ENCODE measurements at places on chromosomes 3 and 15.

DNA sequence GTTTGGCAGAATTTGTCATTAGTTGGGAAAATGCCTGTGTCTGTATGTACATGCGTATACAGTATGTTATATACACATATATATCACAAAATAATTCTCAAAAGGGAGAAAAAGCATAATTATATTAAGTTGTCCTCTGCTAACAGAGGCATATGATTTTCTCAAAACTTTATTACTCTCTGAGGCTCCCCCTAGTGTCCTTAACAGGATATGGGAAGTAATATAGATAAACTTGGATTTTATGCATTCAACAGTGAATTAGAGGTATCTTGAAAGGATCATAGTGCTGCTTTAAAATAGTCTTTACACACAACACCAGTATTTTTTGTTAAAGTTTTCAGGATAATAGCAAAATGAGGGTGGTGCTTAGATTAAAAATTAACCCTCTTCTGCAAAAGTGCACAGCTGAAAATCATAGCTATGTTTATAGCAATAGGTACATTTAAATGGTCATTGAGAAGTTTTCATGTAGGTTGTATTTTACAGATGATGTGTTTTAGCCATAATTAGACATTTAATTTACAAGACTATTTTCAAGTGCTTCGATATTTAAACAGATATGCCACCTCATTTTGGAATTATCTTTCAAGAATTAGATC, 454.0 kb upstream of the ROBO2 start:
- no peak for DNase-seq

GRCh38 chr15:57866149-57866736, 159.7 kb downstream of the POLR2M start:
- DNase-seq = no peak

DNA sequence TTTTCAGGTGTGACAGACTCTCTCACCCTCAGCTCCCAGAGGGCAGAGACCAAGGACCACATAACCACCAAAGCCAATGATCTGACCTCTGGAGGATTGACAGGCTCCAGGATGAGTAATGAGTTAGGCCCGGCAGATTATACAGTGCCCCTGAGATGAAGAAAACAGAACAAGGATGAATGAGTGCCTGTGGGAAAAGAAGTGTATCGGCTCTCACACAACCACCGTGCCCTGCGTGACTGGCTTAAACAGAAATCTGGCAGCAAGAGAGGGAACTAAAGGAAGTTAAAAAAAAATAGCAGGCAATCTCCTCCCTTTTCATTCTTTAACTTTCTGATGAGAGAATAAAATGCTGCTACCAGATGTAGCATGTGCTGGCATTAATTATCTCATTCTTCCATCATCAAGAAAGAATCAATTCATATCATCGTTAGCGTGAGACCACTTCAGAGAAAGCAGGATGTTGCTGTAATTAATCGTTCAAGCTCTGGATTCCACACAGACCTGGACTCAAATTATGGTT, 227.5 kb upstream of the COL8A1 start:
- no peak for DNase-seq

- no peak for DNase-seq
Measured at GRCh38 chr3:71208211-71209095, 375.1 kb downstream of the FOXP1 start.

GRCh38 chr3:180934638-180935037, 22.2 kb downstream of the FXR1 start:
- DNase-seq = no peak

DNA sequence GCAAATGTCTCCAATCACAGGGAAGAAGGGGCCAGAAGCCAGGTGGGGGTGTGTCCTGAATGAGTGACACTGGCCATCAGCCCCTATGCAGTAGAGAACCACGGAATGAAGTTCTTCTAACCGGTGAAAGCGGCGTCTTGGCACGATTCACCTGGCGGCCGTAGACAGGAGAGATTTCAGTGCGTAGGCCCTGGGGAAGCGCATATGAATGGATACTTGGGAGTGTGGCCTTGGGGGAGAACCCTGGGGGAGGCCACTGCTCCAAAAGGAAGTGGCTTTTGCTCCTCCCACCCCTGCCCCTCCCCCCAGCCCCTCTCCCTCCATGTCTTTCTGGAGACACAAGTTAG, 43.6 kb downstream of the RBPMS2 start:
- no peak for DNase-seq

GRCh38 chr3:20905210-20905805, 719.3 kb upstream of the SGO1 start:
- DNase-seq = no peak

- DNase-seq = no peak
Measured at GRCh38 chr15:83243634-83244033, 36.0 kb upstream of the HDGFL3 start.

GRCh38 chr15:62625429-62626033, 417.0 kb upstream of the TPM1 start:
- DNase-seq = no peak

GRCh38 chr3:183372911-183373310, 55.5 kb downstream of the MCF2L2 start:
- DNase-seq = no peak

GRCh38 chr3:153897025-153897723, 224.0 kb upstream of the ARHGEF26 start:
- DNase-seq = no peak

GRCh38 chr3:180184816-180185215, 148.1 kb upstream of the PEX5L start:
- DNase-seq = no peak

DNA sequence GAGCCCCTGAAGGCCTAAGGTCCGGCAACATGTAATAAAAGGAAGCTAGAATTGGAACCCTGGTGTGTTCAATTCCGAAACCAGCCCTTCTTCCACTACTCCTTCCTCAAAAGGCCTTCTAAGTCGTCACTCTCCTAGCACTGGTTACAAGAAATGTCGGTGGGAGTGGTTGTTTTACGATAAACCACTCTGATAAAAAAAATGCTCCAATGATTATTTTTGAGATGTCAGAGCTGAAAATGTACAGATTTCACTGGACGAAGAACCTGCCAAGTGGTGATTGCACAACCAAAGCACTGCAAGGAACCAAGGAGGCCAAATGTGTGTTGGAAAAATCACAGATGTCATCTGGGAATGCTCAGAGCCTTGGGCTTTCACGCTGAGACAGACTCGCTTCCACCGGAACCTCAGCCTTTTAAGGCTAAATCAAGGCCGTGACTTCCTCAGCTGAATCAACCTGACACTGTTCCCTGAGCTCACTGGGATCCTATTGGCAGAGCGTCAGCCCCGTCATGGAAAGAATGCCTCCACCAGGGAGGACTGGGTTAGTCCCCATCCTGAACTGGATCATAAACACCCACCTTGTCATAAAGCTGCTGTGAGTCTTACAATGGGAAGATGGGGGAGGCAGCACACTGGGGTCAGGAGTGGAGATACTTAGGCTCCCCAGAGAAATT, 108.1 kb upstream of the THBS1 start:
- DNase-seq = no peak

DNA sequence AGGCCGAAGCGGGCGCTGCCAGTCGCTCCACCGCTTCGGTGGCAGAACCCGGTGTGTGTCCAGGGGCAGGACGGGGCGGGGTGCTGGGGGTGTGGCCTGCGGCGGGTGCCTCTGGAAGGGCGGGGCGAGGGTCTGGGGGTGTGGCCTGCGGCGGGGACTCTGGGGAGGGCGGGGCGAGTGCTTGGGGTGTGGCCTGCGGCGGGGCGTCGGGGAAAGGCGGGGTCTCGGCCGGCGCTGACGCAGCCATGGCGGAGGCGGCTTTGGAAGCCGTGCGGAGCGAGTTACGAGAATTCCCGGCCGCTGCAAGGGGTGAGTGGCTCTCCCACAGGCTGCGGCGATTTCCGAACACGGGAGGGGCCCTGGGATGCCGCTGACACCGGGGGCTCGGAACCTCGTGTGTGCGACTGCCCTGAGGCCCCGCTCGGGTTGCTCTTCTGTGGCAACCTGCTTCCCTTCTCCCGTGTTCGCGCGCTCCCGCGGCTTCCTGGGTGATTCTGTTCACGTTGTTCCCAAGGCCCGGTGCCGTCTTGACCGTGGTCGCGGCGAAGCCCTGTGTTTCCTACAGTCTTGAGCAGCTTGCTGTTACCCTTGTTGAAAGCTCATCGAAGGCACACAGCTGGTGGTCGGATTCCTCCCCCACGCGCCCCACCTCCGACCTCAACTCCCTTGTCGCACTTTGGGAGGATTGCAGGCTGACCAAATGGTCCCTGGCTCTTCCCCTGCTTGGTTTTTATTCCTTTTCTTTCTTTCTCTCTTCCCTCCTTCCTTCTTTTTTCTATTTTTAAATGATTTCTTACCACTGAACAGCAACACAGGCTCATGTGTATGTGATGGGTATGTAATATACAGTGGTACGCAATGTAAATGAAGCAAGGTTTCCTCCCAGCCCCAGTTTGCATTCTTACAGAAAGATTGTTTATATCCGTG, at the start of gene JMJD7:
JMJD7 (plus strand) TSS at position 213 of the 927 bp plus-strand sequence; CDS start at position 246, 33 bp downstream.
- peak; percentile 81 for DNase-seq

DNA sequence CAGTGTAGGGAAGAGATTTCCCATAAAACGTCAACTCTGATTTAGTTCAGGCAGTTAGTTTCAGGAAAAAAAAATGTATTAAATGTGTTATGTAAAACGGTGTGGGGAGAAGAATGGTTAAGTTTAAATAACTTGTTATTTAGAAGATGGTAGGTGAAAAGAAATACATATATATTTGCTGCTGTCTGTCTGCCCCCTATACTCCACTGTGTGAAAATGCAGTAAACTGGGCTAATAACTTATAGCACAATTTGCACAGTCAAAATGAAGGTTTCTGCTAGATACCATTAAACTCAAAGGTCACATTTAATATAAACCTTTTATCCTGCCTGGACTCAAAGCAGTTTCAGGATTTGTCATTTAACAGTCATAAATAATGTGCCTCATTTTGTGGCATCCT, 515.0 kb downstream of the FGF12 start:
- no peak for DNase-seq

- DNase-seq = no peak
Measured at GRCh38 chr3:150503402-150504099, 42.7 kb downstream of the SERP1 start.

GRCh38 chr3:72298201-72299152, 513.5 kb upstream of the PROK2 start:
- no peak for DNase-seq

DNA sequence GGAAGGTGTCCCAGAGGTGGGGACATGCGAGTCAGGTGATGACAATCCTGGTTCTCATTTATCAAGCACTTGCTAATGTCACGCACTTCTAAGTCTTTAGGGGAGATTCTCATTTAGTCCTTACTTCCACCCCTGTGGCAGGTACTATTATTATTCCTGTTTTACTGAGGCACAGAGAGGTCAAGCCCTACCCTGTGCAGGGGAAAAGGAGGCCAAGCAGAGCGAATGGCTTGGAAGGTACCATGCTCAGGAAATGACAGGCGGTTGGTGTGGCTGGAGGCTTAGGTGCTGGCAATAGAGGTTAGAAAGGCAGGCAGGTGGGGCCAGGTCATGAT, 268.9 kb downstream of the UACA start:
- DNase-seq = no peak

DNA sequence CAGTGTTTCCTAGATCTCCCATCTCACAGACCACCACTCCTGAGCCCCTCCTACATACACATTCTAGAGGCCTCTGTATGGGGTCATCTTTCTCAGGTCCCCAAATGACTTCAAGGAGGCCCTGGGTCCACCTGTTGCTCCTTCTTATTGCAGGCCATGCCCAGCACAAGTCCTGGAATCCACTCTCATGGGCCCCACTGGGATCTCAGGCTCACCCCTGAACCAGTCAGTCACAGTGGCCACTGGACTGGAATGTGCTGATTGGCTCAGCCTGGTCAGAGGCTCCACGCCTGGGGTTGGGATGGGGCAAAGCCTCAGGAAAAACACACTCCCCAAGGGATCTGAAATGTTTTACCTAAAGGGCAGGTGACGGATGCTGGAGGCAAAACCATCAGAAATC, 55.7 kb downstream of the SPSB4 start:
- no peak for DNase-seq

GRCh38 chr3:47949979-47950378, 66.2 kb downstream of the MAP4 start:
- DNase-seq = no peak

- DNase-seq = no peak
Measured at GRCh38 chr3:138567403-138567802, 26.7 kb downstream of the CEP70 start.

- DNase-seq = peak; percentile 45
Measured at GRCh38 chr3:13414040-13414729, 5.9 kb downstream of the NUP210 start.

DNA sequence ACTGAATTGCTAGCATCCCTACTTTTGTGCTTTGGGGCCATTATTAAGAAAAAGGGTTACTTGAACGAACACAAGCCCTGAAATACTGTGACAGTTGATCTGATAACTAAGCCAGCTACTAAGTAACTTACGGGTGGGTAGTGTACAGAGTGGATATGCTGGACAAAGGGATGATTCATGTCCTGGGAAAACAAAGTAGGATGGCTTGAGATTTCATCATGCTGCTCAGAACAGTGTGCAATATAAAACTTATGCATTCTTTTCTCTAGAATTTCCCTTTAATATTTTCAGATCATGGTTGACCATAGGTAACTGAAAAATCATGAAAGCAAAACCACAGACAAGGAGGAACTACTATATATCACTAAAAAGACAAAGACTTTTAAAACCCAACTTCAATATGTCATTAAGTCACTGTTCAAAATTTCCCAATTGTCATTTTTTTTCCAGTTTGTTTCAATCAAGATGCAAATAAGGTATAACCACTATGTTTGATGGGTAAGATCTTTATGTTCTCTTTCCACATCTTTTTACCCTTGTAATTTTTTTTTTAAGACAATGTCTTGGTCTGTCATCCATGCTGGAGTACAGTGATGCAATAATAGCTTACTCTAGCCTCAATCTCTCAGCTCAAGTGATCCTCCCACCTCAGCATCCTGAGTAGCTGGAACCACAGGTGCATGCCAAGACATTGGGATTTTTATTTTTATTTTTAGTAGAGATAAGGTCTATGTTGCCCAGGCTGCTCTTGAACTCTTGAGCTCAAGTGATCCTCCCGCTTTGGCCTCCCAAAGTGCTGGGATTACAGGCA, 67.7 kb downstream of the IFT80 start:
- no peak for DNase-seq

DNA sequence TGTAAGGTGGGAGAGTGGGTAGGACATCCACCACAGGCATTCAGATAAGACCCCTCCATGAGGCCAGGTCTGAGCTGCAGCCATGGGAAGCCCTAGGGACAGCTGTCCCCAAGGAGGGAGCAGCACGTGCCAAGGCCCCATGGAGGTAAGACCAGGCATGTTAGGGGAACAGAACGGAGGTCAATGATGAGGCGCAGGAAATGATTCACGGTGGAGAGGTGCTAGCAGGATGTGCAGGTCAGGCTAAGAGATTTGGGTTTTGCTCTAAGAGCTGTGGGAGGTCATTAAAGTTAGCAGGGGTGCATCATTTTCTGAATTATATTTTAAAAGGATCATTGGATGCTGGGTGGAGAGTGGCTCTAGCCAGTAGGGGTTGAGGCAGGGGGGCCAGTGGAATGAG, 66.4 kb upstream of the SNRPA1 start:
- DNase-seq = no peak

GRCh38 chr3:186097663-186098451, 11.0 kb downstream of the ETV5 start:
- no peak for DNase-seq

DNA sequence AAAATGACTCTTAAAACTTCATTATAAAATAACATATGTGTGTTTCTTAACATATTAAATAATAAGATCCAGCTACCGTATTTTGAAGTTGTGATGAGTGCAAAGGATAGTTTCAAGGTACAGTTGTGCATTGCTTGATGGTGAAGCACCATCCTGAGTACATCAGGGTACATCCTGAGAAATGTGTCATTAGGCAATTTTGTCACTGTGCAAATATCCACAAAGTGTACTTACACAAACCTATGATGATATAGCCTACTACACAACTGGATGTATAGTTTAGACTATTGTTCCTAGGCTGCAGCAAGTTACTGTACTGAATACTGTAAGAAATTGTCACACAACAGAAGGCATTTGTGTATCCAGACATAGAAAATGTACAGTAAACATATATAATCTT, 20.8 kb upstream of the TM4SF1 start:
- DNase-seq = no peak

Measured in activated CD8-positive, alpha-beta memory T cell treated with anti-CD3 and anti-CD28 coated beads for 48 hours (primary cell).